CD8-positive, alpha-beta T cell (primary cell): ENCODE measurements at places on chromosomes 5 and 9.

DNA sequence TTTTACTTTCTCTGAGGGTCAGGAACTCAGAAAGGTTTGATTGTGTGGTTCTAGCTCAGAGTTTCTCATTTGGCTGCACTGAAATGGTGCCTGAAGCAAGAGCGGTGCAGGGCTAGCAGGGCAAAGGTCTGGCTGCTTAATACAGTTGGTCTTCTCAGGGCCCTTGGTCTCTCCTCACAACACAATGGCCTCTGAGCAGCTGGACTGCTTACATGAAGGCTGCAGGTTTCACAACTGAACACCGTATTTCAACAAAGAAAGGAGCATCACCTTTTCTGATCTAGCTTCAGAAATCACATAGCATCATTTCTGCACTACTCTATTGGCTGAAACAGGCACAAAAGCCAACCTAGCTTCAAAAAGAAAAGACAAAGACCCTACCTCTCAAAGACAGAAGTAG is 122.2 kb downstream of the MLLT3 start:
- DNase-seq, result no peak

DNA sequence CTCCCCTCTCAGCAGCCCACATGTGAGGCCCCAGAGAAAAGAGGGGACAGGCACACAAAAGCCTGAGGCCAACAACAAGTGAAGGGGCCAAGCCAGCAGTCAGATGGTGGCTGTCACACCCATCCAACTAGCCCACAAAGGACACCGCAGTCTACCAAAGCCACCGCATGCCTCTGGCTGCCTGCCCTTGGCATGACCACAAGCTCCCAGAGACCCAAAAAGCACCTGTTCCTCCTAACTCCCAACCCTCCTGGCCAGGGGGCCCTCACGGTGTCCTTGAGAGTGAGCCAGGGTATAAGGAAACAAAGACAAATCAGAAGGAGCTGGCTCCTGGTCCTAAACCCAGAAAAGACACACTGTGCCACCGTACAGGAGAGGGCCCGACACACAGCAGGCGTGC is 77.8 kb upstream of the LRRTM2 start:
- DNase-seq, result no peak

DNA sequence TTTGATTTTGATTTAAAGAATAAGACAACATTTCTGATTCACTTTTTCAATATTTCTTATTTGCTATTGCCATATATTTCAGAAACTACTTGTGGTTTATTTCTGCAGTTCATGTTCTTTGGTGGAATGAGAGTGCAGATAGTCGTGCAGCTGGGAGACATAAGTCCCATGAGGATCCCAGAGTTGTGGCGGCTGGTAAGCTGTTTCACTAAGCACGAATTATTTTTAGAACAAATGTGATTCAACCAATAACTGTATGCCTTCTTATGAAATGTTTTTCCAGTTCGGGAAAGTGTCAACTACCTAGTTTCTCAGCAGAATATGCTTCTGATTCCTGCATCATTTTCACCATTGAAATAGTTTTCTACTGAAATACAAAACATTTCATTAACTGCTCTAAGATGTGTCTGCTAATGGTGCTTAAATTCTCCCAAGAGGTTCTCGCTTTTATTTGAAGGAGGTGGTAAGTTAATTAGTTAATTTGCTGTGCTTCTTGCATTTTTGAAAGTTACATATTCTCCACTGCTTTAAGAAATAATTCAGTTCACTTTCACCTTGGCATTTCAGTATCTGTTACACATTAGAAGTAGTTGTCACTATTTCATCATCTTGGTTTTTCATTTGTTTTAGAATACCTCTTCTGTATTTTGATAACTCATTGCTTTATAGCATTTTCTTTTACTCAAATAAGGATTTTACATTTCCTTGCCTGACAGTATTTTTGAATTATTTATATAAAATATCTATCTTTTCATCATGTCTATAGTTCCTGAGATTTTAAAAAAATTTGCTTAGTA is 9.0 kb downstream of the NIPSNAP3B start:
- DNase-seq, result no peak

DNA sequence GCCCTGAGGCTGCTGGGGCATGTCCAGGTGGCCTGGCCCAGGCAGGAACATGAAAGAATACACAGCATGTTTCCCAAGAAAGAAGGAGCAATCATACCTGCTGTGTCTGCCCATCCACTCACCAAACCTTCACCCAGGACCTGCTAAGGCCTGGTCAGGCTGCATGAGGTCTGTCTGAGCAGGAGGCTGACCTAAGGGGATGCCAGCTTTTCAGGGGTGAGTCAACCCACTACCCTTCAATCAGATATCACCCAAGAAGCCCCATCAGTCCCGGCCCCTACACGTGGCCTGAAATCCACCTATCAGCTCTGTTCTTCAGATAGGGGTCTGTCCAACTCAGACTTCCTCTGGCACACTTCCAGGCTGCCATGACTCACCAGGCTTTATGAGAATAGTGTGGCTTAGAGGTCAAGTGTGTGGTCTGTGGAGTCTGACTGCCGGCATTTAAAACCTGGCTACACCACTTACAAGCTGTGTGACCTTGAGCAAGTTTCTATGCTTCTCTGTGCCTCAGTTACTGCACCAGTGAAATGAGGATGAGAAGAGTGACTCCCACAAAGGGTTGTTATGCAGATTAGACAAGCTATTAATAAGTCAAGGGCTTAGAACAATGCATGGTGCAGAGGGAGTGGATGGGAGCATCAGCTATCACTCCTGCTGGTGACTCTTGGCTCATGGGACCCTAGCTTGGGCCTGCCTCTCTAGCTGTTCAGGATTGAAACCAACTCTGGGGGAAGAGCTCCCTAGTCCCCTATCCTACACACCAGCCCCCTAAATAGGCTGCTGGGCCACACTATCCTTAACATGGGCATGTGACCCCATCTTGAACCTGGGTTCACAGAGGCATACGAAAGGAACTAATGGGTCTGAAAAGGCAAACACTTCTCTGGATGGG is 130.3 kb downstream of the PAX5 start:
- DNase-seq, result no peak

DNA sequence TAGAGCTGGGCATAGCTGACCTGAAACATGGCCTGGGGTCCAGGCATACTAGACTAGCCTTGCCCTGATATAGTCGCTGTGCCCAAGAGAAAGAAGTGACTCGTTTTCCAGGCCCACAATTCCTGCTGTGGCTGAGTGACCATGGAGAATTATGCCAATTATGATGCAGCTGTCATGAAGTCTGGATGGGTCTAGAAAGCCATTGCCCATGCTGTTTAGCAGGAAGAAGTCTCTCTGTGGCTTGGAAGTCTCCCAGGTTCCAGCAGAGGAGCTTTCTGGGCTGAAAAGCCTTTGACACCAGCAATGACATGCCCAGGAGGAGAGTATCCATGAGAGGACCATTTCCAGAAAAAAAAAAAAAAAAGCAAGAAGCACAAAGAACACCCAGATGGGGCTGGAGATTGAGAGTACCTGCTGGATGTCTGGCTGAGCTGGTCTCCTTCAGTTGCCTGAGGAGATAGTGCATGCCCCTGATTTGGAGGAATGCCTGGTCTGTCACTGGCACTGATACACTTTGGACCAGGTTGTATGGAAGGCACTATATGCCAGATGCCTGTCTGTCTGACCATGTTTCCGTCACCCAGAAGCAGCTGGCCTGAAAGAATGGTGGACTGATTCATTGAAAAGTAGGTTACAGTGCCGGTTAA is 128.0 kb upstream of the EPB41L4A start:
- no peak for DNase-seq

- DNase-seq, result peak; percentile 45
Measured at GRCh38 chr5:136082390-136083193, 50.1 kb upstream of the SMAD5 start.

- no peak for DNase-seq
Measured at GRCh38 chr9:95073918-95074317, 243.6 kb downstream of the FANCC start.

- DNase-seq, result no peak
Measured at GRCh38 chr5:91224969-91225368, 158.1 kb downstream of the ARRDC3 start.

- no peak for DNase-seq
Measured at GRCh38 chr9:130498918-130499698, 54.3 kb downstream of the ASS1 start.

- no peak for DNase-seq
Measured at GRCh38 chr5:151676719-151677118, 10.0 kb downstream of the SPARC start.

DNA sequence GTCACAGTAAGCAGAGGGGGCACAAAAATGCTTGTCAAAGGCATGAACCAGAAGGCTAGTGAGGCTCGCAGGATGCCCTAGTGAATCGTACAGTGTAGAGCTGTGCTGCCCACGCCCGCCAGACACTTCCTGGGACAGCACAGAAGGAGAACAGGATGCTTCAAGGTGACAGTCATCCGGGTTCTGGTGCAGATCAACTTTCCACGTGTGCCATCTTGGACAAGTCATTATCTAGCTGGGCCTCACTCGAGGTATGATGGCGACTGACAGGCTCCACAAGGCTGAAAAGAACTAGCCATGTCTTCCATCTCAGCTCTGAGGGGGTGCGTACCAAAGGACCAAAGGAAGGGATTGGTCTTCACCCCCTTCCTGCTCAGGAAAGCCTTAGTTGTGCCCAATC is 14.0 kb downstream of the SPRY4 start:
- no peak for DNase-seq

GRCh38 chr5:156634301-156634700 is 215.8 kb upstream of the PPP1R2B start:
- no peak for DNase-seq

GRCh38 chr5:135058331-135058732 is 24.3 kb upstream of the PITX1 start:
- no peak for DNase-seq

DNA sequence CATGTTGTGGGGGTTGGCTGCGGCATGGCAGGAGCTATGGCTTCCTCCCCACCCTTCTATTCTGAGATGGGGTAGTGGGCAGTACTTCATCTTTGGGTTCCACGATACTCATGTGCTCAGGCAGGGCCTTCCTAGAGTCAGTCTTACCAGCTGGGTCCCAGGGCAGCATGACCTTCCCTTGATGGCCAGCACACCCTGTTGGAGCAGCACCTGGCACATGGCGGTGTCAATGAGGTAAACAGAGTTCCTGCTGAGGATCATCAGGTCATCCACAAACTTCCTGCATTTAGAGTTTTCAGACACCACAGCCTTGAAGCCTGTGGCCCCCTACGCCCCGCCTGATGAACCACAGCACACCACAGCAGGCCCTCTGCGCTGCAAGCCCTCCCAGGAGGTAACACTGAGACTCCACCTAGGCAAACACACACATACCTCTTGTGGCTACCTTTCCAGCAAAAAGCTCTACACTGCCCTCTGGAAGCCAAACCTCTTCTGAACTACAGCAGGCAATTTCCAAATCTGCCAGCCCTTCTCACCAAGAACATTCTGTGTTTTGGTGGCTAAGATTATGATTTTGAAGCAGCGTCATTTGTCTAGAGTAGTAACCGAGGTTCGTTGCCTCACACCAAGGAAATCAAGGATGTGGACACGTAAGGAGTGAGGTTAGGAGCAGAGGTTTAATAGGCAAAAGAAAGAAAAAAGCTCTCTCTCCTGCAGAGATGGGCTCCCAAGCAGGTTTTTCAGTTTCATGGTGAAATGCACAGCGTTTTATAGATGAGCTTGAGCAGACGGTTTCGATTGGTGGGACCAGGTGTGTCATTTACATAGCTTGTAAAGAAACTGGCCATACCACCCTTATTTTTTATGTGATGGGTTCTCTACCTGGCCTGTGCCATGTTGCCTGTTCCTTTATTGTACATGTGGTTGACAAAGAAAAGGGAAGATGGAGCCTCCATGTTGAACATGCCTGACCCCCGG is 20.3 kb upstream of the TMEM174 start:
- no peak for DNase-seq

DNA sequence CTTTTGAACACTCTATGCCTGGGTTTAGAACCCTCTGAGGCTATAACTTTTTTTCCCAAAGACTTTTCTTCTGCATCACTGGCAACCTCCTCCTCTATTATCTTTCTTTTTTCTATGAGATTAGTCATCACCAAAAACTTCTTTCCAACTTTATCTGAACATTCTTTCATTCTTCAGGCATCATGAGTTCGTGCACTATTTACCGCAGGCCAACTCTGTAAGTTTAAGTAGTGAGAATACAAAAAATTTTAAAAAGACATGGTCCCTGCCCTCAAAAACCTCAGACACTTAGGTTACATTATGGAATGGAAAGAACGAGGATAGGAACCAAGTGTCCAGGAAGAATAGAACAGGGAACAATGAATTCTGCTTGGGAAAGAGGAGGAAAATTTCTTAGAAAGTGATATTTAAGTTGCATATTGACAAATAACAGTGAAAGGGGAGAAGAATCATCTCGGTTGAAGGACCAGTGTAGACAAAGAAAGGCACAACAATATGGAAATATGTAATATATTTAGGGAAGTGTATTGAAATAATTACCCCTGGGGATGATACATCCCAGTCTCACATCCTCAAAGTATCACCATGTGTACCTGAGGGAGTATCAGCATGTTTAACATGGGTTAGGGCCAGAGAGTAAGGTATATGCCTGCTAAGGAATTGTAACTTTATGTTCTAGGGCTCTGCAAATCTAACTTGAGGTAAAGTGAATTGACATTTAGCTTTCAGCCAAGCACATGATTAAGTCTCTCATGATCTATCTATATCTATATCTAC is 196.5 kb upstream of the NREP start:
- no peak for DNase-seq

DNA sequence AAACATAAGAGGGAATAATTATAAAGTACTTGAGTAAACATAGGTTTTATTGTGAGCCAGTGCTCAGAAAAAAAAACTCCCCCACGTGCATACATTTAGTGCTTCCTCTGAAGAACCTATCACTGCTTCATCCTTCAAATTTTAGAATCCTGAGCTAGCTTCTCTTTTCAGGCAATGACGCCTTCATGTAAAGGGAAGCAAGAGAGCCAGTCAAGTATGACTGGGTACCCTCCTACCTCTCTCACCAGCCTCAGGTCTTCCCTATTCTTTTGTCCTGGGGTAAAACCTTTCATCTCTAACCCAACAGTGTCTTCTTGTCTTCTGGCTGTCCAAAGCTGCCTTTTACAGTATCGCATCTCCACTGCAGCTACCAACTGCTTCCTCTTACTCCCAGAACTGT is 32.0 kb downstream of the PLPP1 start:
- DNase-seq, result no peak

DNA sequence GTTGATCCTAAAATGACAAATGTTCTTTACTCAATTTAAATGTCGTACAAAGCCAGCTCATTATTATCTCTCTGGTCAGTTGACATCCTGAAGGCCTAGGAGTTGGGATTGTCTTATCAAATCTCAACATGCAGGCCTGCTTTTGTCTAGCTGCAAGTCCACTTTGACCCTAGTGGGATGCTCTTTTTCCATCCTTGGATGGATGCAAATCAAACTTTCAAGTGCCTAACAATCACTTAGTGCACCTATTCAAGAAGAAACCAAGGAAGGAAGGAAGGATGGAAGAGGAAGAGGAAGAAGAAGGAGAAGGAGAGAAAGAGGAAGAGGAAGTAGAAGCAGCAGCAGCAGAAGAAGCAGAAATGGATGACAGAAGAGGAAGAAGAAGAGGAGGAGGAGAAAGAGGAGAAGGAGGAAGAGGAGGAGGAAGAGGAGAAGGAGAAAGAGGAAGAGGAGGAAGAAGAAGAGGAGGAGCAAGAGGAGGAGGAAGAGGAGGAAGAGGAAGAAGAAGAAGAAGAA is 109.6 kb downstream of the PIK3R1 start:
- DNase-seq, result no peak

- DNase-seq, result peak; percentile 61
Measured at GRCh38 chr9:35790385-35791296, 750 bp upstream of the NPR2 start.
